Type B pancreatic cell (in vitro differentiated cells): ENCODE measurements at places on chromosomes 6 and 20. TPM values are rescaled to one million over a fixed set of nuclear protein-coding genes. Genes with fewer than 3 reads are reported as not detected.

DNA sequence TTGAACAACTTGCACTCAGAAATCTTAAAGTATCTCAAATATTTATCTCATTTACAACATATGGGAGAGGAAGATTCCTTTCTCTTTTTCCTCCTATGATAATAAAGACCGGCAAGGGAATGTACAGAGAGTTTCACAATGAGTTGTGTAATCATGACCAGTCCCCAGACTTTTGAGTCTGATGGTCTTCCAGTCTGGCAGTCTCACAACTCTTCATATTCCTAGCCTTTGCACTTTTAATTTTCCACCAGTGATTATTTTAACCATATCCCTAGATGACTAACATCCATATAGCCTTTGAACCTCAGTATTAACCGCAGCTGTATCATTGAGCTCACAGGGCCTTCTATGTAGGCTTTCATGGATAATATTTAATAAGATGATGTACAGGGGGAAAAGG lies 278.5 kb downstream of the KHDC1L start:
- DNase-seq: no peak

DNA sequence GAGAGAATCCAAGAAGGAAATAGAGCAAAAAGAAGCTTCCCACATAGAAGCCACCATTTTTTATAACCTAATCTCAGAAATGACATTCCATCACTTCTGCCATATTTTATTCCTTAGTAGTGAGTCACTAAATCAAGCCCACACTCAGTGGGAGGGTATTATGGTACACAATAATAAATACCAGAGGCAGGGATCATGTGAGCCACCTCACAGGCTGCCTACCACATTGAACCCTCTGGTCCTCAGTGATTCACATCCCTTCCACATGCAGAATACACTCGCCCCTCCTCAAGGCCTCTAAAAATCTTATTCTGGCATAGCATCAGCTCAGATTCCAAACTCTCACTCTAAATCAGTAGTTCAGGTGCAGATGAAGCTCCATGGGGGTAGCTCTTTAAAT lies 49.4 kb downstream of the TMC2 start:
- no peak for DNase-seq

SASH1 gene
- total RNA-seq: 61.3 and 99.9 TPM in 2 replicates

GNRH2 gene
- total RNA-seq: 0.99 and 2.3 TPM in 2 replicates

KIFC1 gene
- 28.0 and 67.7 TPM in 2 replicates for total RNA-seq

ATP6V1G2 gene
- total RNA-seq: 1.6 and 5.9 TPM in 2 replicates

DNA sequence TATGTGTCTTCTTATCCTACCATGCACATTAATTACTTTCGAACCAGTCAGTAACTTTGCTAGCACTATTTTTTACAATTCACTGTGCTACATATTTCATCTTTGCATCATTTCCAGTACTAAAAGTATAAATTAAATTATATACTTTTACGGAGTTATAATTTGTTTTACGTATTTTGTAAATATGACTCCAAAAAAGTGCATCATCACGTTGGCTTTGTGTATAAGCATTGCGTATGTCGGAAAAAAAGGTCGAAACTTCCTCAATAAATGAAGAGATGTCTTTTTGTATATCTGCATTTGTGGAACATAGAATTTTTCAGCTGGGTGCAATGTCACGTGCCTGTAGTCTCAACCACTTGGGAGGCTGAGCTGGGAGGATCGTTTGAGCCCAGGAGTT lies 52.0 kb downstream of the USP49 start:
- DNase-seq: no peak

CLDN20 gene
- not detected in 2 replicates for total RNA-seq

GRCh38 chr6:41648921-41649320 lies 10.7 kb downstream of the MDFI start:
- DNase-seq: no peak

DNA sequence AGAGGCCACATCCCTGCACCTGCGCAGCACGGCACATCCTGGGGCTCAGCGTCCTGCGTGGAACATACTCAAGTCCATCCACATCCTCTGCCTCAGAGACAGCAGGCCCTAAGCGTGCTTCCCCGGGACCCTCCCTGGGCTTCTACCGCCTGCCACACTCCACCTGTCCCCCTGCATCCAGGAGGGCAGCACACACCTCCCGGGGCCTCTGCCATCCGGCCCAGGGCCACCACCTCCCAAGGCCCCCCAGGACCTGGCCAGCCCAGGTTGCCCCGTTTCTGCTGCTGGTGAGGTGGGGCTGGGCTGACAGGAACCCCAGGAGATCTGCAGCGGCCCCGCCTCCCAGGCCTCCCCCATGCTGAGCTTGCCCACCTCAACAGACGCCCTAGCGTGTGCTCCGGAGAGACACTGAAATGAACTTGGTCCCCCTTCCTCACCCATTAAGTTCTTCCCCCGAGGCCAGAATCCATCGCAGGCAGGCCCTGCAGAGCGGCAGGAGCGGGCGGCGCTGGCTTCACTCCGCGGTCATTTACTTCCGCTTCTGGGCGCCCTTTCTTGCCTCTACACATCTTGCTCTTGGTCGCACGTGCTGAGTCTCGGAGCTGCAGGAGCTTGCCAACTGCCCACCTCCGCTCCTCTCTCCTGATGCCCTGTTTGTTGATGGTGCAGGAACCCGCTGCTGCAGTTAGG lies 235.3 kb downstream of the TAF4 start:
- no peak for DNase-seq

CST5 gene
- 0.79 TPM in 1 of 2 replicates, not detected in the other for total RNA-seq

DNA sequence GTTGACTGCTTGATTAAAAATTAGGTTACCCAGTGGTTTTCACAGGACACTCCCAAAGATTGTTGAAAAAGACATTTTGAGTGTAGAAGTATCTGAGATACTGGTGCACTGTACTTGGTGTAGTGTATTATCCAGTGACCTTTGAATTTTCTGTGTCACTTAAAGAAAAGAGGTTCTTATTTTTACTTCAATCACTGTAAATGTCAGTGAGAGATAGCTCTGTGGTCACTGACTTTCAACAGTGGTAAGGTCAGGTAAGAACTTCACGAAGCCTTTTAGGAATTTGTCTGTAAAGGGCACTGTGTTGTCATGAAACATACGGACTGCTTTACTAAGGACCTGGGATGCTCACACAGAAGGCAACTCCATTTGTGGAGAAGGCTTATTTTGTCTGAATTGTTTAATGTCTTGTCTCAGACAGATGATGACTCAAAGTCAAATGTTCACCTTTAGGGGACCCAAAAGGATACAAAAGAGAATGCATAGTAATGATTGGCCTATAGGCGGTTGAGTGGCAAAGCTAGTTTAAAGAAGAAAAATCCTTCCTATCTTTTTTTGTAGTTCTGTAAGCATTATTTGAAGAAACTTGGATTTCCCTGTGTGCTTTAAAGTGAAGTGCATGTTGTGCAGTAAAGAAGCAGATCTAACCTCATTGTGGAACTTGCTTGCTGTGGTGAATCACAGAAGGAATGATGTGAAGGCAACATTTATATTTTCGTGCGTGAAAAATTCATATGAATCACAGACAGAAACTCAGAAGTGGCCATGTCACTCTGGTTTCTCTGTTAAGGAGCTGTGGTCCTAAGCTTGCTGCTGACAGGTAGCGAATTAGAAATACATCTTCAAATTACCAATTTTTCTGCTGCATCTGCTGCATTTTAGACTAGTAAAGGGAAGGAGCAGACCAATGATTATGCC lies 47.3 kb downstream of the ZFAND3 start:
- no peak for DNase-seq

DNA sequence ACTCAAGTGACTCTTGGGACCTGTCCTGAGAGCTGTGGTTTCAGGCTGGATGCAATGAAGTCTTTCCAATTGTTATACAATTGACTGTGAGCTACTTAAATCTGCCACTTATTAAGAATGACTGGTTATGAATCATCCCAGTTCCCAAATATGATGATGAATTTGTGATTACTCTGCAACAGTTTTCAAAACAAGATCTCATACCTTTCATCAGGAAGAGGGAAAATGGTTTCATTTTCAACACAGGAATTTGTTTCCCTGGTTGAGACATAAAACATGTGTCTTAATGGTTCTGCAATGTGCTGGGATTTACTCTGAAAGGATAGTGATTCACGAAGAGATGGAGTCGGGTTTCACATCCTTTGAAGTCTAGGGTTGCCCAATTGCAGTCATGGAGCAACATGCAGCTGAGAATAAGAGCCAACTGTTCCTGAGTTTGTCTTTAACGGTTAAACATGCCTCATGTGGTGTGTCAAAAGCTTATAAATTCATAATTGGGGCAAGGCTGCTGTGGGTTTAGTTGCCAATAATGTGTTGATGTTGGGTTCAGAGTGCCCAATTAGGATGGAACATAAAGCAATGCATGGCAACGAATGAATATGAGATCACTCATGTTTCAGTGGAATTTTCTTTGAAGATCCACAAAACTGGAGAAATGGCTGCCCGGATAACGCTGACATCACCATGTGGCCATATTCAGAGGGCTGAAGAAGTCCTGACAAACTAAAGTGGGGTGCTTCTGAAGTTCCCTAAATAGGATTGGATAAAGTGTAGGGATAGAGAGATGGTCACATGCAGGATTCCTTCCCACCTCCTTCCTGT lies 41.0 kb downstream of the CYP24A1 start:
- no peak for DNase-seq

DNA sequence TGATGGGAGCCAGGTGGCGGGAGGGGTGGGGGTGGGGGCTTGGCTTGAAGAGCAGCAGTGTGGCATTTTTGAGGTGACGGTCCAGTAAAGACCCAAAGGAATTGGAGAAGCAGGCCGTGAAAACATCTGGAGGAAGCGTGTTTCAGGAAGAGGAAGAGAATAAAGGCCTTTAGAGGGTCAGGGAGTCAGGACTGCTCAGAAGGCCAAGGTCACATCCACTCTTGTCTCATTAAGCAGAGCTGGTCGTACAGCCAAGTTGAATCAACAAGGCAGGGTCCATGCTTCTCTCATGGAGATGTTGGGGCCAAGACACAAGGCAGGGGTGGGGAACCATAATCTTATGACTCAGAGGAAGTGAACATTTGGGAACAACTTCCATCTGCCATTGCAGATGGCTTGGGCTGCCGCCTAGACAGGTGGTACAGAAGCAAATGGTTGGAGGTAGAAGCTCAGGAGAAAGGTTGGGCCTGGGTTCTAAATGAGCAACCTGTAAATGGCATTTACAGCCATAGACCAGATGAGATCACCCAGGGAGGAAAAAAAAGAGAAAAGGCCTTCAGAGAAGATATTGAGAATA lies 179.6 kb downstream of the TTLL2 start:
- no peak for DNase-seq

DNA sequence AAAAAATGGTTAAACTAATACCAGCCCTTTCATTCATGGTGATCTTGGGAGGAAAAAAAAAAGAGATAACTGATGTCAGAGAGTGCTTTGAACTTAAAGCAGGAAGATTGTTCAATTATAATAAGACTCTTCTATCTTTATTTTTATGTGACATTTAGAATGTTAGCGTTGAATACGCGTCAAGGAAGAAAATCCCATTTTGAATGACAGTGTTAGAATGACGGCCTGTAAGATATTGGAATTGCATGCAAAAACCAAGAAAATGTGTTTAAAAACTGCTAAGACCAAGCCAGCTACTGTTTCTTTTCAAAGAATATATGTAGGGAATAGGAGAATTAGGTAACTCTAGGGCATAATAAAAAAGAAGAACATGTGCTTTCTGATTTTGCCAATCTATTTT lies 123.0 kb downstream of the CARMIL1 start:
- DNase-seq: no peak

PNLDC1 gene
- total RNA-seq: 0.17 TPM in 1 of 2 replicates, not detected in the other

DNA sequence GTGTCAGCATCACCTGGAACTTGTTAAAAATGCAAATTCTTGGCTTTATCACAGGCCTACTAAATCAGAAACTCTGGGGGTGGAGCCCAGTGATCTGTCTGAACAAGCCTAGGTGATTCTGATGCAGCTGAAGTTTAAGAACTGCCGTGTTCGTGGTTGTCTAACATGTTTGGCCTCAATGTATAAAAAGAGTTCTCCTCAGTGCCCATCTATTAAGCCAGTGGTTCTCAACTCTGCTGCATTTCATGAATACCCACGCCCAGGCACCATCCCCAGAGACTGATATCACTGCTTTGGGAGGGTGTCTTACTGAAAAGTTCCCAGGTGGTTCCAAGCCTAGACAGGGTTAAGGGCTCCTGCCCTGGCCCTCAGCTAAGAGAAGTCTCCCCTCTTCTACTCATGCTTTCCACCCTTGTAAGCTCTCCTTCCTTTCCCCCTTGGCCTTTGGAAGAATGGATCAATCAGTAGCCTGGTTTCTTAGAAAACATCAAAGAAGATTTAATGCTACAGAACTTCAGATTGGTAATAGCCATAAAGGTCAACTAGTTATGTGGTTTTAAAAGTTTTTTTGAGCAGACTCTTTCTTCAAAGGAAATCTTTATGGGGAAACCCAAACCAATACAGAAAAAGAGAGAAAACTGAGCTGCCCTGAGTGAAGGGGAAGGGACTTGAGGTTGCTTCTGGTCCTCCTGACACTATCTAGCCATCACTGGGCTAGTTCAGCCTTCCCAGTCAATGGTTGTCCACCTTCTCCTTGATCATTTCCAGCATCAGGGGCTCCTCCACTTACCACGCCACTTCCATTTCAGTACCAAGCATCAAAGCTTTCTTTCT lies 38.9 kb upstream of the TNFAIP3 start:
- DNase-seq: no peak

TRIM15 gene
- 0.92 and 1.4 TPM in 2 replicates for total RNA-seq

- DNase-seq: no peak
Observed at GRCh38 chr20:8454137-8454712, 322.2 kb downstream of the PLCB1 start.

GRCh38 chr6:152356662-152357061 lies 280.5 kb downstream of the SYNE1 start:
- no peak for DNase-seq

NNAT gene
- 19.2 and 114 TPM in 2 replicates for total RNA-seq

DNA sequence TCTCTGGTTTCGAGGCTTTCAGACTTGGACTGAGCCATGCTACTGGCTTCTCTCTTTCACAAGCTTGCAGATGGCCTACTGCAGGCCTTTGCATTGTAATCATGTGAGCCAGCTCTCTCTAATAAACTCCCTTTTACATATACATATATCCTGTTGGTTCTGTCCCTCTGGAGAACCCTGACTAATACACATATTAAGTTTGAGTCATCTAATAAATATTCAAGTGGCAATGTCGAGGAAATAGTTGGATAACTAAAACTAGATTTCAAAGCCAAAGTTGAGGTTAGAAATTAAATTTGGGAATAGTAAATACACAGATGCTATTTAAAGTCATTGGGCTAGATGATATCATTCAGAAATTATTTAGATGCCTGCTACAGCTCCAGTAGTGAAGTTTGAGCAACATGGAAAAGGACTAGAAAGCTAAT lies 1343.4 kb downstream of the GRIK2 start:
- no peak for DNase-seq

HLA-G gene
- 4.6 and 8.3 TPM in 2 replicates for total RNA-seq

TMEM14A gene
- 37.3 and 39.0 TPM in 2 replicates for total RNA-seq

SUMO4 gene
- 0.98 and 2.8 TPM in 2 replicates for total RNA-seq

- no peak for DNase-seq
Observed at GRCh38 chr20:8536262-8536618, 404.2 kb downstream of the PLCB1 start.

GRCh38 chr20:39048000-39048696 lies 86.0 kb downstream of the DHX35 start:
- peak; percentile 76 for DNase-seq

WFDC2 gene
- 64.4 and 98.9 TPM in 2 replicates for total RNA-seq

DNA sequence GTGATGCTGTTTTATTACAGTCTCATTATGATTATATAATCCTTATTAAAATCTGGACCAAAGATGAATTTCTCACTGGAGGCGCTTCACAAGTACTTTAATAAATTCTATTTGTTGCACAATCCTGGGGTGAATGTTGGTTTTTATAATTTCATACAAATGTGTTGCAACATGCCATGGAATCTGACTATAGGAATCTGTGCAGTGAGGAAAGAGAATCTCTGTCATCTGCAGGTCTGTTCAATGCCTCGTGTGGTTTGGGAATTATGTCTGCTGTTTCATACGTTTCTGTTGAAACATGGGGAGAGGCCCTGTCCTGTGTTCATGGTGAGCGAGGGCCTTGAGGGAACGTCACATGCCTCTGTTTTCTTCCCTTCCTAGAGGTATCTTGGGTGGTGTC lies 277.3 kb downstream of the CDH4 start:
- no peak for DNase-seq
